ENCODE measurements at places on chromosomes 5 and 9.

DNA sequence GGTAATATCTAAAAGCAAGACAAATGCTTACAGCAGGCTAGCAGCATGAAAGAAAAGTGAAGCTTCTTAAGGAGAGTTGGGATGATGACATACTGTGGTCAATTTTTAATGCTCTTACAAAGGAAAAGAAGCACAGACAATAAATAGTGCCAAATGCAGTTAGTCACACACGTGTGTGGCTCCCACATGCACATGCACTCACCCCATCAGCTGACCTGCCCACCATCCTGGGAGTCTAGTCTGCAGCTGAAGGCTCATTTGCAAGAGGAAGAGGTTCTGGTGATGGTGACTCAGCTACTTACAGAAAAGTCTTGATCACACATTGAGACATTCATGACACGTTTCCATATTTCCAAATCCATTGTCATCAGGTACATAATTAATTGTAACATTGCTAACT, 129.3 kb downstream of the MRPL36 start:
- peak; percentile 48 for DNase-seq

DNA sequence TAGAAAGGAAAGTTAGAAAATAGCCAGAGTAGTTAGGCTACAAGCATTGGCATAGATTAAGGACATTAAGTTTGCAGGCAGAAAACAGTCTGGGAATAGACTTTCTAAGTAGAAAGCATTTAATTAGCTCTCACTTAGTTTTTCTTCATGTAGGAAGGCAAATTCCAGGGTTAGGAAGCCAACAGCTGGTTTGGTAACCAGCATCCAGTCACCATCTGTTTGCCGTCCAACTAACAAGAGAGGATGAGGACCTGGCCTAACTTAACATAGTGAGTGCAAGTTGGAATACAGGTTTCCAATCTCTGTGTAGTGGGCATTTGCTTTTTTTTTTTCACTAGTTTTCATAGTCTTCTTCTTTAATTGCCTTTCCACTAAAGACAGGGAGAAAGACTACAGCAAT, 121.7 kb upstream of the NR3C1 start:
- peak; percentile 65 for DNase-seq

- peak; percentile 91 for DNase-seq
Measured at GRCh38 chr9:121984726-121985402, 108.2 kb downstream of the TTLL11 start.

GRCh38 chr5:75509546-75509945, 1.9 kb downstream of the CERT1 start:
- DNase-seq: no peak

DNA sequence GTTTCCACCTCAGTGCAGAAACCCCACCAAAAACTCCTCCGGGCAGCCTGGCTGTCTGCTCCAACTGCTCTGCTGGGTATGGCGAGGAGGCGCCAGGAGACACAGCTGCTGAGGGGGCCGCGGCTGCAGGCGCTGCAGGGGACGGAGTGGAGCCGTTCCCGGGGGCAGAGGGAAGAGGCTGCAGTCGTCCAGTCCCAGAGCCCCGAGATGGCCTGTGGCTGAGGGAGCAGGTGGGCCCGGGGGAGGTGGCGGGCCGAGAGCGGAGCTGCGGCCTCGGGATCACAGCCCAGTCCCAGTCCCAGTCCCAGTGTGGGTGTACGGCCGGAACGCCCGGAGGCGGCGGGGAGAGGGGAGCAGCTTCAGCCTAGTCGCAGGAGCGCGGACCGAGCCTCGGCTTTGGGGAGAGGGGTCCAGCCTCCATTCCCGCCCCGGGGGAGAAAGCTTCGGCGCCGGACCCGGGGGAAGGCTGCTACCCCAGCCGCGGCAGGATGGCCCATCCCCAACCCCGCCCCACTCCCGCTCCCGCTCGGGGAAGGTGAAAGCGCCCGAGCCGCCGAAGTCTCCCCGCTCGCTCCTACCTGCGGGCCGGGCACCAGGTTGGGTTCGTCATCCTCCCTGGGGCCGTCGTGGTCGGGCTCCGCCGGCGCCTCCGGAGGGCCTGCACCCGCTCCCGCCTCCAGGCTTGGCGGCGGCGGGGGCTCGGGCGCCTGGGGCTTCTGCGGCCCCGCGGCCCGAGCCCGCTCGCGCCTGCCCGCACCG, 513 bp downstream of the FAM193B start:
- DNase-seq: no peak

DNA sequence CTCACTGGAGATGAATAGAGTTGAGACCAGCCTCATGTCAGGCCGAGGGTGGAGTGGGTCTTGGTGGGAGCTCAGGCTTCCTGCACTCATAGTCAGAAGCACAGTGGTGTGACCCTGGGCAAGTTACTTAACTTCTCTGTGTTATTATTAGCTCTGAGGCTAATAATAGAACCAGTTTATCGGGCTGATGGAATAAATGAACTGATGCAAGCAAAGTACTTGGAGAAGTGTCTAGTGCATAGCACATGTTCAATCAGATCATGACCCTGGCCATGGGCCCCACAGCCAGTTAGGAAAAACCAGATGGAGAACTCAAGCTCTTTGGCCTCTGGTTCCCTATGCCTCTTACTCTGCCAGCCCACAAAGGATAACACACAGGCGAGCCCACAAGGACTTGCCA, 45.3 kb upstream of the OSMR start:
- peak; percentile 59 for DNase-seq

DNA sequence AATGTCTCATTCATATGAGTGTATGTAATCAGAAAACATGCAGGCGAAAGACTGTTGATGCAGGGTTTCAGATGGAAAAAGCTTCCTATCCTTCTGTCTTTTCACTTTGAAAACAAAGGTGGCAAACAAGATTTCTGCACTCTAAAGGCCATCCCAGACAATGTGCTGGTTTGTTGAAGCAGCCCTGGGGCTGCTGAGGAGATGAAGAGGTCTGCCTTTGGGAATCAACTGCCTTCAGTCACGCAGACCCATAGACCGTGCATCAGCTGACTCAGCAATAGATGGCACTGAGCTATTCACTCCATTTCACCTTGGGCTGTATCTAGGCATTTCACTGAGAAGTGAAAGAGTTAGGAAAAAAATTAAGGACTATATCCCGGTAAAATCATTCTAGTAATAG, 60.5 kb upstream of the C5orf46 start:
- DNase-seq: no peak

Measured in foreskin fibroblast (primary cell).